ENCODE measurements at places on chromosomes 5 and 9.

DNA sequence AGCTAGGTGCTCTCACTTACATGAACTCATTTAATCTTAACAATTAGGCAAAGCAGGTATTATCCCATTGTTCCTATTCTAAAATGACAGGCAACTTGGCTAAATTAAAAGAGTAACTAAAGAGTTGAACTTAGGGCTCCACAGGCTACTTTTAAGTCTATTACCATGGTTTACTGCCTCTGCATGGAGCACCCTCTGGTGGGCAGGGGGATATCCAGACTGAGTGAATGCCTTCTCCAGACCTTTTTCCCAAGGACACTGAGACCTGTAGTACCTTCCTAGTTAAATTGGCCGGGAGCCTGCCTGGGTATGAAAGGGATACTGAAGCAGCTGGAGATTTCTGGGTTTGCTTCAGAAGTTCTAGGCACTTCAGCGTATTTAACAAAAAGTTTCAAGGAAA lies 238.1 kb downstream of the ELAVL2 start:
- DNase-seq = no peak

DNA sequence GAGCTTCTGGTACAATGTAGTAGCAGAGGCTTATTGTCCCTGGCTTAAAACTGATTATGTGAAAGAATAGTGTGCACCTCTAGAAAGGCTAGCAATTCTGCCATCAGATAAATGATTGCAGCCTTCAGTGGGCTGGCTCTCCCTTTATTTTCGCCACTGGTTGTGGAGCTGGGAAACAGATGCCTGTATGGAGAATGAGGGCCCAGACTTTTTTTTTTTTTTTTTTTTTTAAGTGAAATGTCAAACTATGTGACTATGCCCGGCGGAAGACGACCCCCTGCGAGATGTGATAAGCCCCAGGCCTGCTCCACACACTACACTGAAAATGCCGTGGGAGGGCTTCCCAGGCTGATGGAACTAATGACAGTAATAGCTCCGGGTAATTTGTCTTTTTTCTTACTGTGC lies 28.7 kb downstream of the ISL1 start:
- DNase-seq = no peak

- DNase-seq = no peak
Observed at GRCh38 chr5:122112063-122112462, 17.3 kb upstream of the ZNF474 start.

DNA sequence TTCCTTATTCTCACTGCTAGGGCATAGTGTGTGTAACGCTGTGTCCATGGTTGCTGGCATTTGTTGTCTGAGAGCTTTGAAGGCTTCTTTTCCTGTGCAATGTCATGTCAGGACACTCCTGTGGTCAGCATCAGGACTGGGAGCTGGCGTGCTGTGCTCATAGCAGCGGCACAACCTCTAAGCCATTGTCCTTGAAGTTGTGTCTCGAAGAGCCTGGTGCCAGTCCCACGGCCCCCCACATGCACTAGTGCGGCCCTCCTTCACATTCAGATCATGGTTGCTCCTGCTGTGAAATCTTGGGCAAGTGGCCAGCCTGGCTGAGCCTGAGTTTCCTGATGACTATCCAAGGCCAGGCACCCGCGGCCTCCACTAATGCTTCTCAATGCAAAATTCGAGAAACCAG lies 32.4 kb downstream of the PDZD2 start:
- no peak for DNase-seq

DNA sequence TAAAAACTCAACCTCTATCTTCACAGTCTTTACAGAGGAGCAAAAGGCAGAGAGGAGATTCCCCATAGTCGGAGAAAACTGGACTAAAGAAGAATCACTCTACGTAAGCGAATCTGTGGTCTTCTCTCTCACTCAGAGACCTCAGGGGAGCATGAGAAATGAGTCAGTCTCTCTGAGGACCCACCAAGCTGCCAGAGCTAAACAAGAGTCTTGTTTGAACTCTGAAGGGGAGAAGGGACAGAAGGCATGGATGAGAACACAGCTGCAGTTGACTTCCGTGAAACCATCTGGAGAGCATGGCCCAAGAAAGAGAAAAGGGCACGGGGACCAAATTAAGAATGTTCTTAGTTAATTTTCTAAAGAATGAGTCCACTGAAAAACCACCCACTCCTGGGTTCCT lies 12.8 kb upstream of the MAN2A1 start:
- no peak for DNase-seq

GRCh38 chr9:110329639-110330230 lies 7.9 kb downstream of the TXNDC8 start:
- no peak for DNase-seq

DNA sequence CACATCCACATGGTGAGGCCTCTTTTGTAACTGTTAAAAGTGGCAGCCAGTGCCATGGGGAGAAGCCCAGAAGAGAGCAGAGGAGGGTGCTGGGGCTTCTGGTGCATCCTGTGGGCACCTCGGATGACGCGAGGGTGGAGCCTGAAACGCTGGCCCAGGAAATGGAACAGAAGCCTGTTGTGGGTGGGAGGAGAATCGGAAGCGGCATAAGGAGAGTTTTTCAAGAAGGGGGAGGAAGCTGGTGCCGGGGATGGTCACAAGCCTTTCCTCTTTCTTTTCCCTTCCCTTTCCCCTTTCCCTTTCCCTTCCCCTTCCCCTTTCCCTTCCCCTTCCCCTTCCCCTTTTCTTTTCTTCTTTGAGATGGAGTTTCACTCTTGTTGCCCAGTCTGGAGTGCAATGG lies 12.9 kb downstream of the ANKRD33B start:
- no peak for DNase-seq

DNA sequence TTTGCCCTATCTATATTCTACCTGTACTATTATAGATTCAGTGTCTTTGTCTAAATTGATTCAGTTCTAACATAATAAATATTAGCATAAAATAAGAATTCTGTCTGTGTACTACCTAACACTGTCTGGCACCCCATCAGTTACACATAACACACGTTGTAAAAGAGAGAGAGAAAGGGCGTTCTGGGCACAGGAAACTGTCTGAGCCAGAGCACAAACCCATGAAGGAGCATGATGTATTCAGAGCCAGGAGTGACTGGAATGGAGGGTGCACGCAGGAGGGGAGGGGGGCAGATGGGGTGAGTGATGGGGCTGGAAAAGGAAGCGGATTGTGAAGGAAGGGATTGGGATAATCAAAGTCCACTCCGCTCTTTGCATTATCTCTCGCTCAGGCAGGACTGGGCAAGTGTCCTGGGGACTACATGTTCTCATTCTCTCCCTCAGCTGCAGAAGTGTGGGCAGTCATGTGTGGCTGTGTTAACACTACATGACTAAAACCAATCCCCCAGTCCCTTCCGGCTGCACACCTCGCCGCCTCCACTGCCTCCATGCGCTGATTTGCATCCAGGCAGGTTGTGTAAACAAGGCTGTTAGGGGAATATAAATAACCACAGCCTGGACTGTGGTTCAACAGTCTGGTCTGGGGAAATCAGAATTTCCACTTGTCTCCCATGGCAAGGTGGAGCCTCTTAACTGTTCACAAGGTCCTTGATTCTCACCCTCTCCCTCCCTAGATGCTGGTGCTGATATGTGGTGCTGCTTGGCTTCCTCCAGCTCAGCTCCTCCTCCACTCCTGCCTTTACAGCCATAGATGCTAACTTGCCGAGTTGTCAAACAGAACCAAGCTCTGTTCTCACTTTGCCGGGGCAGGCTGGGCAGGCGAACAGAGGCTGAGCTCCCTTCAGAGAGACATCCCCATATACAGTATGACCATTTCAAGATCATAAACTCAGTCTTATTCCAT lies 367.5 kb upstream of the BRINP1 start:
- DNase-seq = no peak

DNA sequence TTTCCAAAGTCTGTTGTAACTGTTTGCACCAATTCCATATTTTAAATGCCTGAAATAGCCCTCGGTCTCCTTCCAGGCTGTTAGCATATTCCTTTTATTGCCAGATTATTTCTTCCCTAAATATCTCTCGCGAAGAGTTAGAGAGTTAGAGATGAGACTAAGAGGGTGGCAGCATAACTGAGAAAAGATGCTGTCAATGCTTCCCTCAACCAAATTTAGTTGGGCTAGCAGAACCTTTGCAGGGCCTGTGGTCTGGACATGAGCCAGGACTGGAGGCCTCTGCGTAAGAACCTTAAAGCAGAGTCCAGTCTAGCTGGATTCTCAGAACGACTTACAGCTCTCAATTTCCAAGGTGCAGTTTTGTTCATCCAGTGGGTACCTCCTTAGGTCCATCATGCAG lies 135.9 kb downstream of the GABRB2 start:
- DNase-seq = no peak

DNA sequence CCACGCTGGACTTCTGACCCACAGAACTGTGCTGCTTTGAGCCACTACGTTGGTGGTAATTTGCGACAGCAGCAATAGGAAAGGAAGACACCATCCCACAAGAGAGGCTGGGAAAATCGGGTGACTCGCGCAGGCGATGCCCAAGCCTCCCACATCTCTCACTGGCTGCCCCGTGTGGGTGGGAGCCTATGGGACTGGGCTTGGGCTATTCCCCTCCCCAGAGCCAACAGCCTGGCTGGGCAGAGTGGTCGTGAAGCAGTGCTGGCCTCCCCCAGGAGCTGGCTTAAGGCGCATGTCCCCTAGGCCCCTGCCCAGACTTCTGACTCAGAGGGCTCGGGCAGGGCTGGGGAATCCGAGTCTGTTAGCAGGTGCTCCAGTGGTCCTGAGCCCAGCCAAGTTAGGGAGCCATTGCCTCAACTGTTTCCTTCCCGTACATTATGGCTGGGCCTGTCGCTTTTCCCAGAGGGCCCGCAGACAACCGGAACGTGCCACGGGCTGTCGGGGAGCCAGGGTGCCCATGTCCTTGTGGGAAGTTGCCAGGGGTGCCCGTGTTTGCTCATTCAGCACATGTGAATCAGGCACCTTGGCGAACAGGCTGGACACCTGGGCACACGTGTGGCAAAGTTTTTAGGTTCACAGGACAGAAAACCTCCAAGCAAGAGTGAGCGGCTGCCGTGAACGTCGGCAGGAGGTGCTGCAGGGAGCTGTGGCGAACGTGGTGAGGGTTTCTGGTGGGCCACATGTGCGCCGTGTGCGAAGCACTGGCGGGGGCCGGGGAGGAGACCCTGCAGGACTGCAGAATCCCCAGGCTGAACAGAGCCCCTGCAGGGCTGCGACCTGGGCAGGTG lies 7.0 kb upstream of the RASGEF1C start:
- DNase-seq = no peak

- no peak for DNase-seq
Observed at GRCh38 chr9:25889661-25890060, 211.4 kb upstream of the TUSC1 start.

GRCh38 chr9:97510797-97511654 lies 9.6 kb downstream of the TMOD1 start:
- DNase-seq = no peak

GRCh38 chr5:6805841-6806240 lies 92.6 kb downstream of the TENT4A start:
- no peak for DNase-seq

GRCh38 chr5:40828690-40829661 lies 6.0 kb downstream of the RPL37 start:
- DNase-seq = no peak

GRCh38 chr5:64166201-64166959 lies 737 bp downstream of the RNF180 start:
- DNase-seq = no peak

DNA sequence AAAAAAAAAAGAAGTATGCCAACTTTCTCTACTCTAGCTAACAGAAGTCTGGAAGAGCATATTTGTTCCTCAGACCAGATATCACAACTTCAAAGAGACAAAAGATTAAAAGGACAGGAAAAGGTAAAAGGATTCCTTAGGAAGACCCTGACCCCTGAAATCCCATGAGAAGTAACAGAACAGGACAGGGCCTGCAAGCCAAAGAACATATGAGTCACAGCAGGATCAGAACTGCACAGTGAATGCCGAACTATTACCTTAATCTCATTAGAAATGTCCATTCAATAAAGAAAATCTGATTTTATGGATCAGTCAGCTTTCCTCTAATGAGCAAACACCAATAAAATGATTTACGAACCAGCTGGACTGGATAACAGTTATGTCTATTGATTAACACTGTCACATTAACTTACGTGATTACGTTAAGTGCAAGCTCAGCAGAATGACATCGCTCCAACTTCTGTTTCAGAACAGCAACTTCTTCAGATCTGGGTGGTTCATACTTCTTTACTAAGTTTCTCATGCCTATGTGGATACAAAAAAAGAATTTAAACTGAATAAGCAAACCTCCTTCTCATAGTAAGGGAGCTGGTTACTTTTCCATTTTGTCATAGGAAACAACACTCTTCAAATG lies 13.6 kb downstream of the CCNH start:
- DNase-seq = no peak

GRCh38 chr9:6304232-6304631 lies 23.9 kb upstream of the TPD52L3 start:
- DNase-seq = no peak

GRCh38 chr5:120504057-120504456 lies 40.0 kb downstream of the PRR16 start:
- DNase-seq = no peak

- no peak for DNase-seq
Observed at GRCh38 chr5:74295676-74296075, 344.9 kb downstream of the ENC1 start.

DNA sequence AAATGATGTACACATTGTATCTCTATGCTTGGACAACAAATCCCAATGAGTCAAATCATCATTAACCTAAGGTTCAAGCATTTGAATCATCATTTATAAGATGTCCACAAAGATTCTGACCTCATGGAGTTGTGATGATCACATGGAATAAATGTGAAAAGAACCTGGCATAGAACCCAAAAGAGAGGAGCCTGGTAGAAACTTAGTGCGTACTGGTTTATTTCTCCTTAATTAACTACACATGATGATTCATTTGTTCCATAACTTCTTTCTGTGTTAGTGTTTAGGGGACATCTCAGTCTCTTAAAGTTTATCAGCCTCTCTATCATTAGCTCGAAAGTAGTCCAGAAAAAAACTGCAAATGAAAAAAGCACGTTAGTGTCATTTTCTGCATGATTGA lies 411.6 kb downstream of the BRINP1 start:
- no peak for DNase-seq

DNA sequence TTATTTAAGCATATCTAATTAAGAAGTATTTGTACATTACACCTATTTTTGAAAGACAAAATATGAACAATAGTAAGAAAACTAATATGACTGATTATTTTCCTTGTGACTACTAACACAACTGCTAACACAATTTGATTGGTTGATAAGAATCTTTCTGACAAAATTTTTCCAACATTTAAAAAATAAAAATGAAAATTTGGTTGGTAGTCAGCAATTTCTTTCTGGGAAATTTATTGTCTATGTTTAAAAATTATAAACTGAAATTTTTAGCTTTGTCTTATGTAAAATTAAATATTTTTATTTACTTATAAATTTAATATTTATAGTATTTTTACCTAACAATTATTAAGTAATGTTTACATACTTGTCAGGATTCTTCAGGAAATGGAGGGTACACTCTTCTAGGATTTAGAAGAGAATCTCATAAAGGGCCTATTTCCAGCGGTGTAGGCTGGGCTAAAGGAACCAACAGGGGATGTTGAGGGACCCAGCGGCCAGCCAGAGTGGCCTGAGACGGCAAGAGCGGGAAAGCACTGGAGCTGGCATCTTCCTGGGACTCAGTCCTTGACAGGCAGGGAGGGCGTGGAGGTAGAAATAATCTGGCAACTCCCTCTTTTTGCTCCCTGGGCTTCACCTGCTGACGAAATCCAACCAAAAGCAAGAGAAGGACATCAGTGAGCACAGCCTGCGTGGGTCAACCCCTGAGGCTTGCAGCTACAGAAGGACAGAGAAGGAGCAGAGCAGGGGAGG lies 14.7 kb upstream of the FAM120A start:
- no peak for DNase-seq

Measured in D721Med (cell line).